ENCODE measurements at places on chromosomes 2 and 18.

- DNase-seq = no peak
These were observed 140.0 kb downstream of the SEPTIN10 start for GRCh38 chr2:109473616-109474318.

DNA sequence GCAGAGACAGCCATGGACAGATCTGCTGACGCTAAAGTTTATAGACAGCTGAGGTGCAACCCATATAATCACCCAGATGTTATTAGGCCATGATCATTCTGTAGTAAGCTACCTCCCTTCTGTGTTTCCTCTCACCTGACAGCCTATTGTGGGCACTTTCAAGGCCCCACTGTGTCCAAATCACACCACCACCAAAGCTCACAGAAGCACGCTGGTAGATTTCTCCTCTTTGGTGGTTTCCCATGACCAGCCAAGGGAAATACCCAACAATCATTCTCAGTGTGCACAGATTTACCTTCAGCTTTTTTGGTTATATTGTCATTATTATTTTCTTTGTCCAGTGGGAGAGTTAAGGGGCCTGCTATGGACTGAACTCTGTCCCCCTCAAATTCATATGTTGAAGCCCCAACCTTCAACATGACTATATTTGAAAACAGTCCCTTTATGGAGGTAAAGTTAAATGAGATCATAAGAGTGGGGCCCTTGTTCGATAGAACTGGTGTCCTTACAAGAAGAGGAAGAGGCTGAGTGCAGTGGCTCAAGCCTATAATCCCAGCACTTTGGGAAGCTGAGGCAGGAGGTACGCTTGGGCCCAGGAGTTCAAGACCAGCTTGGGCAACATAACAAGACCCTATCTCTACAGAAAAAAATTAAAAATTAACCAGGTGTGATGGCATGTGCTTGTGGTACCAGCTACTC, 74.0 kb upstream of the MSH6 start:
- no peak for DNase-seq

GRCh38 chr2:9736021-9736420, 105.2 kb upstream of the YWHAQ start:
- no peak for DNase-seq

GRCh38 chr2:7333189-7333765, 416.1 kb downstream of the RNF144A start:
- no peak for DNase-seq

- no peak for DNase-seq
These were observed 163.3 kb upstream of the ZEB2 start for GRCh38 chr2:144683107-144683753.

DNA sequence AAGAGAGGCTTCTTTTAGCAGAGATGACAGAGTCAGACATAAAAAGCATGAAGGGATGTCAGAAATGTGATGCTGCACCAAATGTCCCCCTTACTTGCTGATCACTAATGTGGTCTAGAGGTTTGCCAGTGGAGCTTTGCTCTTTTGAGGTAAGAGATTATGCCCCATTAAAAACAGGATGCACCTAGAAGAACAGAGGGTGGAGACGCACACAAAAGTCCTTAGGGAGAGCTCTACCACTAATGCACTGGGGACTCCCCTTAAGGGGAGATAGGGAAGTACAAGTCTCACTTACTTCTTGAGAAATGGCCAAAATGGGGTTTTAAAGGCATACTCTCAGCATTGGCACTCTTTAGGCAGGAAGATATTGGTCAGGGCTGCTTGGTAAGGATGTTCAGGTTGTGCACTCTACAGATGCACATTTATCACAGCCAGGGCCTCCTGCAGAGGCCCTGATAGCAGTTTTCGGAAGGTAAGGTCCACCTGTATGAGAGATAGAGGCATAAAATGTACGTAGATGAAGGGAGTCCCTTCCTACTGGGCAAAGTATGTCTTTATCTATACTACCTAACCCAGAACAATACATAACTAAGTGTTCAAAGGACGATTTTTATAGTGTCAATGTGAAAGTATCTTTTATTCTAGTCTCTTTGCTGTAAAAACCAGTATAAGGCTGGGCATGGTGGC, 17.0 kb upstream of the SCYGR1 start:
- no peak for DNase-seq

DNA sequence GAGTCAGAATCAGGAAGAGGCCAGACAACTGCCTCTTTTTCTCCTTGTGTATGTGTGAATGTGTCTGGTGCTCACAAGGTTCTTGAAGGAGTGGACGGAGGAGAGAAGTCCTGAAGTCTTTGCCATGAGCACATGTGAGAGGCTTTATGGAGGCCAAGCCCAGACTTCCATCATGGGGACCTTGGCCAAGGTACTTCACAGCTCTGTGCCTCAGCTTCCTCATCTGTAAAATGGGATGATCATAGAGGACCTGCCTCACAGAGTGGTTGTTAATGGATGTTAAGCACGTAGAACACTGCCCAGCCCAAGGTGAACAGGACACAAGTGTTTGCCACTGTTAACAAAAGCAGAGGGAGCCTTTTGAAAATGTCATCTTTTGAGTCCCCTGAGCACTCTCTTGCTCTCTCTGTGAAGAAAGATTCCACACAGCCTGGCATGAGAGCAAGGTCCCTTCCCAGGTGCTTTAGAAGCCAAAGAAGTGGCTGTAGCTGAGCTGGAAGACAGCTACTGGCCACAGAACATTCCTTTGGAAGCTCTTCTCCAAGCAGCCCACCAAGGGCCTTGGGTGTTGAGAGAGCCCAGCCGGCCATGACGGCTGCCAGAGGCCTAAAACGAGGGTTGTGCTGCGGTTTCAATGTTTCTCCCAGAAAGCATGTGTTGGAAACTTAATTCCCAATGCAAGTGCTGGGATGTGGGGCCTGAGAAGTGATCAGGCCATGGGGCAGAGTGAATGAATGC, 41.8 kb upstream of the ASPRV1 start:
- no peak for DNase-seq

- peak; percentile 11 for DNase-seq
These were observed 1.6 kb upstream of the ALKAL2 start for GRCh38 chr2:289362-290089.

GRCh38 chr2:234967870-234968208, 16.0 kb downstream of the SH3BP4 start:
- no peak for DNase-seq

GRCh38 chr2:29056452-29056851, 17.9 kb downstream of the PCARE start:
- DNase-seq = no peak

DNA sequence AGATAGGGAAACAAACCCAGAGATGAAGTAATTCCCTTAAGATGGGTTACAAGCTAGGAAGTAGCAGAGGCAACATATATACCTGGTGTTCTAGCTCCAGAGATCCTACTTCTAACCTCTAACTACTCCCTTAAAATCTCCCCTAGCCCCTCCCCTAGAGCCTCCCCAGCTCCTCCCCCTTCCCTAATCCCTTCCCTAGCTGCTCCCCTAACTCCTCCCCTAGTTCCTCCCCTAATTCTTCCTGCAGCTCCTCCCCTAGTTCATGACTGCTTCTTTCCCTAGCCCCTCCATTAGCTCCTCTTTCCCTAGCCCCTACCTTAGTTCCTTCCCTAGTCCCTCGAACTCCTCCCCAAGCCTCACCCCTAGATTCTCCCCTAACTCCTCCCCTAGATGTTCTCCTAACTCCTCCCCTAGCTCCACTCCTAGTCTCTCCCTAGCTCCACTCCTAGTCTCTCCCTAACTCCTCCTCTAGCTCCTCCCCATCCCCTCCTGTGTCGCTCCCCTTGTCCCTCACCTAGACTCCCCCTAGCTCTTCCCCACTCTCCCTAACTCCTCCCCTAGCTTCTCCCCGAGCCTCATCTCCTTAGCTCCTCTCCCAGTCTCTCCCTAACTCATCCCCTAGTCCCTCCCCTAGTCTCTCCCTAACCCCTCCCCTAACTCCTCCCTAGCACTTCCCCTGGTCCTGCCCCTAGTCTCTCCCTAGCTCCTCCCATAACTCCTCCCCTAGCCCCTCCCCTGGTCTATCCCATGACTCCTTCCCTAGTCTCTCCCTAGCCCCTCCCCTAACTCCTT, 108.9 kb downstream of the CD226 start:
- DNase-seq = peak; percentile 10

DNA sequence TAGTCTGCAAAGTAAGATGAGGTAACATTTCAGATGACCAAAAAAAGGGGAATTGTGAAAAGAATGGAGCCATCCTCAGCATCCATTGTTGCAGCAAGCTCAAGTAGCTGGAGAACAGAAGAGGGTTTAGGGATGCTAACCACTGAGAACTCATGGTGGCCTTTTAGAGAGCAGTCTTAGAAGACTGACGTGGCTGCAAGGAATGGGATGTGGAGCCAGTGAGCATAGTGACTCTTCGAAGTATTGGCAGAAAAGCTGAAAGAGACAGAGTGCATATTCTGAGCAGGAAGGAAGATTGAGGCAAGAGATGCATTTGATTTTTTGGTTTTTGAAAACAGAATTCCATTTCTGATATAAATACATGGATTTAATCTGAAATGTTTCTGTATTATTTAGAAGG, 151.2 kb downstream of the UBE2E3 start:
- no peak for DNase-seq

DNA sequence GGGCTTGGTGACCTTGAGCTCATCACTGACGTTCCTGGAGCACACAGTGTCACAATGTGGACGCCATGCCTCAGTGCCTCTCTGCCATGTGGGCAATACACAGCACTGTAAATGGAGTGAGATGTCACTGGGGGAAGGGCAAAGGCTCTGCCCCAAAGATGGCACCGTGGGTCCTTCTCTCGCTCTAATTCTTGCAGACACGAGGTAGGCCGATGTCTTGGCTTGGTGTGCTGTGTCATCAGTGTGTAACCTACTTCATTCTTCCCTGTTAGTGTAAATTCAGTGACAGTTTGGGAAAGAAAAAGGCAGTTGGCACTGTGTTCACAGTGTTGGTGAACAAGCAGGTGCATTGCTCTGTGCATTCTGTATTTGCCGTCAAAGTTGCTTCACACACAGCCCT, 309.3 kb upstream of the MYT1L start:
- no peak for DNase-seq

- no peak for DNase-seq
These were observed 281.7 kb downstream of the HRH4 start for GRCh38 chr18:24741965-24742724.

DNA sequence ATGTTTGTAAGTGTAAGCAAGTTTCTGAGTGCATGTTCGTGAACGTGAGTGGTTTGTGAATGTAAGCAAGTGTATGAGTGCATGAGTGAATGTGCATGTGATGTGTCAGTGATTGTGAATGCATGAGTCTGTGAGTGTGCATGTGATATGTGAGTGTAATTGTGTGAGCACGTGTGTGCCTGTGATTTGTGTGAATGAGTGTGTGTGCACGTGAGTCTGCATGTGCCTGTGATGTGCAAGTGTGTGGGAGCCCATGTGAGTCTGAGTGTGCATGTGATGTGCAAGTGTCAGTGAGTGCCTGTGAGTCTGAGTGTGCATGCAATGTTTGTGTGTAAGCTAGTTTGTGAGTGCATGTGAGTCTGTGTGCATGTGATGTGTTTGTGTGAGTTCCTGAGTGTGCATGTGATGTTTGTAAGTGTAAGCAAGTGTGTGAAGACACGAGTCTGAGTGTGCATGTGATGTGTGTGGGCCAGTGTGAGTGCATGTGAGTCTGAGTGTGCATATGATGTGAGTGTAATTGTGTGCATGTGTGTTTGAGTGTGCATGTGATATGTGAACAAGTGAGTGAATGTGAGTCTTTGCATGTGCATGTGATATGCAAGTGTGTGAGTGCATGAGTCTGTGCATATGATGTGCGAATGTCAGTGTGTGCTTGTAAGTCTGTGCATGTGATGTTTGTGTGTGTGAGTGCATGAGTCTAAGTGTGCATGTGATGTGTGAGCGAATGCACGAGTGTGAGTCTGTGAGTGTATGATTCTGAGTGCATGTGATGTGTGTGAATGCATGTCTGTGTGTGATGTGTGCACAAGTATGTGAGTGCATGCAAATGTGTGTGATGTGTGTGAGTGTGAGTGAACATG, 45.1 kb downstream of the COPS8 start:
- no peak for DNase-seq

DNA sequence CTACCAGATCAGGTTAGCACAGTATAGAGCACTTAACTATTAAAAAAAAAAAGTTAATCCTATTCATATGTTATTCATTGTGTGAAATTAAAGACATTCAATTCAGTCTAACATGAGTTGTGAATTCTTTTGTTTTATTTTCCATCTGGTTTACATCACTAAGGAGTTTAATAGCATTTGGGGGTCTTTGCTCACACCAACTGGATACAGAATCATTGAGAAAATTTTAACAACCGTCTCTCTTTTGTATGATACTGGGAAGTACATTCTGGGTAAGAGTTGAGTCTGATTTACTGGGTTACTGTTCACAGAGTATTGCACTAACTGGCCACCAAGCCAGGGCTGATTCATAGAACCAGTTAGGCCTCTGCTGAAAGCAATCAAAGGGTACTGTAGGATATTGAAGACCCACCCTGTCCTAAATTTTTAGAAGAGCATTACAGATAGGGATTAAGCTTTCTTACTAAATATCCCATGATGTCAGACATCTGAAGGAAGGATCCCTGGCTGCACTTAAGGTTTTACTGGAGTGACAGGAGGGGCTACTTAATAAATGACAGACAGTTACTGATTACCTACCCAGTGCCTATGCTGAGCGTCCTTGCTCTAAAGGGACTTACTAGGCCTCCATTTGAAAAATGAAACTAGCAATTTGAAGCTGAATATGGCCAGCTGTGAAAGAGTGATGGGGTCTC, 387.9 kb downstream of the SETBP1 start:
- no peak for DNase-seq

GRCh38 chr18:8868276-8868675, 162.9 kb downstream of the MTCL1 start:
- no peak for DNase-seq

DNA sequence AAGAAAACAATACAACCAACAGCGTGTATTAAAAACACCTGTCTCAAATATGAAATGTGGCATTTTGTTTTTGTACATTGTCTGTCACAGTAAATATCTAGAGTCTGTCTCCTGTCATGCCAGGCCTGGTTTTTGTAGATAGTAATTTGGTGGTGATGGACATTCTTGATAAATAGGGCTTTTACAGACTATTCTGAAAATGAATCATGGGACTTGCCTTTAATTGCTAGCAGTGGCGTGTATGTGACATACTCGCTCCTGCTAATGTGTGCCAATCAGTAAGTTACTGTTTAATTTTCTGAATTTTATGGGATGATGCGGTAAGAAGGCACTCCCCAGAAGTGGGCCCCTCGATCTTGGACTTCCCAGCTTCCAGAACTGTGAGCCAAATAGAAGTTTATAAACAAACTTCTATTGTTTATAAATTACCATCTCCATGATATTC, 83.7 kb downstream of the TANC1 start:
- no peak for DNase-seq

GRCh38 chr18:35688757-35689156, 107.2 kb downstream of the GALNT1 start:
- no peak for DNase-seq

DNA sequence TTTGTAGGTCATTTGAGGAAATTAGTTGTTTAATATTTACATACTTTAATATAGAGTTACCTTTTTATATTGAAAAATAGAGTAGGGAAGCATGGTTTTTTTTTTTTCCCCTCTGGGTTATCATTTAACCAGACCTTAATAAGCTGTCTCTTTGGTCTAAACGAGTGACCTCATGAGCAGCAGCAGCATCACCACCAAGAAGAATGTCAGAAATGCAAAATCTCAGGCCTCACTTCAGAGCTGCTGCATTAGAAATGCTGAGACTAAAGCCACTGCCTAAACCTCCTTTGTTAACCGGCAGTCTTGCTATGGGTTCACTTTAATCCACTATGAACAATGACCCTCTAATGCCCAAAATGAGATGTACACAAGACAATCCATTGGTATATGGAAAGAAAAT, 733.7 kb upstream of the FAM98A start:
- no peak for DNase-seq
